ENCODE measurements at places on chromosomes 2 and 18.

- DNase-seq, result no peak
Measured at GRCh38 chr2:173264603-173265366, 89.9 kb upstream of the CDCA7 start.

DNA sequence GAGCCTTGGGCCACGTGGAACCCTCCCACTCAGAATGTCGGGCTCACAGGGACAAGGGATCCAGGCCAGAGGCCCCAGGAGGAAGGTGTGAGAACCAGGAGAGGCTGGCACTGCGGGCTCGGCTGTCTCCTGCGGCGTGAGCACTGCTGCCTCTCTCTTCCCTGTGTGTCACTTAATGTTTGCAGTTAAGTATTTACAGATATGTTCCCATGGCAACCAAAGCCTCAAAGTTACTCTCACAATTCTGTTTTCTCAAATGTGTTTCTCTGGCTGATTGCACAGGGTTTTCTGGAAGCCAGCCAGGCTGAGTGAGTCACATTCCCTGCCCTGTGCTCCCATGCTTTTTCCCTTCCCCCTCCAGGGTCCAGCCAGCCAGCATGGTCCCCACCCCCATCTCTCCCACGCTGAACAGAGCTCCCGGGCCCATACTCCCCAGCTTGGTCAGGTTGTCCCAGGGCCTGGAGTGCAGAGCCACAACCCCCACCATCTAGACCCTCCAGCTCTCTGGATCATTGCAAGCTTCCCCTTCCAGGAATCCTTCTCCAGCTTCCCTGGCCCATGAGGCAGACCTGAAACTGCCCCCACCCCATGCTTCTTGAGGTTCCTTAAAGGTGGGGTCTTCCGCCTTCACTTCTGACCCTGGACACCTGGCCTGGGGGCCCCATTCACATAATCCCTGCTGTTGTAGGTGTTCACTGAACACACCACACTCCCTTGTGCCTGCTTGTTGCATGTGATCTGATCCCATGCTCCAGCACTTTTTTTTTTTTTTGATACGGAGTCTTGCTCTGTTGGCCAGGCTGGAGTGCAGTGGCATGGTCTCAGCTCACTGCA lies 265.9 kb downstream of the CELF4 start:
- no peak for DNase-seq

- DNase-seq, result no peak
Measured at GRCh38 chr2:188050726-188051125, 240.9 kb upstream of the GULP1 start.

- DNase-seq, result no peak
Measured at GRCh38 chr2:120586507-120587278, 149.0 kb upstream of the GLI2 start.

- no peak for DNase-seq
Measured at GRCh38 chr2:49335546-49335945, 181.2 kb upstream of the FSHR start.

DNA sequence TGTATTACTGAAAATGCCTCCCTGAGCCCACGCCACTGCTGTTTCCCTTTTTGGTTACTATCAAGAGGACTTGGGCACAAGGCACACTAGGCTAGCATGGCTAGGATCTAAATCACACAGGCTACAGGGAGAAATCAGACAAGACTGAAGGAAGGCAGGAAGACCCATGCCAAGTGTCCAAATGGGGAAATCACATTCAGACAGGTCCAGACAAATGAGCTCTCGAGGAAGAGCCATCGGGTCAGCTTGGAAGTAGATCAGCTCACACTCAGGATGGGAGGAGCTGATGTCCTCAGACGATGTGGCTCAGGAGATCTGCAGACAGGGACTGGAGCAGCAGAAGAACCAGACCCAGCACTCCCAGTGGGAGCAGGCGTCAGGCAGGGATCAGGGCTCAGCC lies 113.2 kb downstream of the COL6A3 start:
- DNase-seq, result no peak

DNA sequence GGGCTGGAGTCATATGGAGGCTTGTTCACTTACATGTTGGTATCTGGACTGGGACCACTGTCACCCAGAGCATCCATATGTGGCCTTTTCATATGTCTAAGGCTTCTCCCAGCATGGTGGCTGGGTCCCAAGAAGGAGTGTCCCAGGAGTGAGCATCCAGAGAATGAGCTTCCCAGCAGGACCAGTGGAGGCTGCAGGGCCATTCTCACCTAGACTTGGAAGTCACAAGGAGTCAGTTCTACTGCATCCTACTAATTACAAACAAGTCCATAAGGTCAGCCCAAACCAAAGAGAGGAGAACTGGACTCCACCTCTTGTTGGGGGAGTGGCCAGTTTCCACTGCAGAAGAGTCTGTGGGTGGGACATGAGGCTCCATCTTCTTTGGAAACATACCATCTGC lies 5.1 kb upstream of the TEX51 start:
- no peak for DNase-seq

GRCh38 chr2:38504169-38504568 lies 98.6 kb downstream of the HNRNPLL start:
- no peak for DNase-seq

DNA sequence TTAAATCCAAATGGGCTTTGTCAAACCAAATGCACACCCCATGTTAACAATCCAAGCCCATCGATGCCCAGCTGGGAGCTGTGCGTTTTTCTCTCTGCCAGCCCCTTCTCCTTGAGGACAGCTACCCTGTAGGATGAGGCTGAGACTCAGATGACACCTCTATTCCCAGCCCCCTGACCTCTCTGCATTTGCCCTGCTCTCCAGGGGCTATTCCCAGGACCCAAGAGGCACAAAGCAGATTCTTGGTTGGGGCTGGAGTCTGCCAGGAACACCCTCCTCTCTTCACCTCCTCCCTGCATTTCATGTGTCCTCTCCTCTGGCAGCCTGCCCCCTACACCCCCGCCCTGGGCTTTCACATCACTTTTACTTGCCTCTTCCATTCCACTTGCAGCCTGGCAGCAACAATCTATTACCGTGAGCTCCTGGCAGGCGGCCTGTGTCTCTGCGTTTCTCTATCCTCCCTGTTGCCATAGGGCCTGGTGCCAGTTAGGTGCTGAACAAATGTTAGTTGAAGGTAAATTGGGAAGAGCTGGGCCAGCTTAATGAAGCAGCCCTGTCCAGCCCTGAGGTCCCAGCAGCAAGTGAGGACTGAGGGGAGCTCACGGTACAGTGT lies 51.8 kb downstream of the ADD2 start:
- DNase-seq, result no peak

DNA sequence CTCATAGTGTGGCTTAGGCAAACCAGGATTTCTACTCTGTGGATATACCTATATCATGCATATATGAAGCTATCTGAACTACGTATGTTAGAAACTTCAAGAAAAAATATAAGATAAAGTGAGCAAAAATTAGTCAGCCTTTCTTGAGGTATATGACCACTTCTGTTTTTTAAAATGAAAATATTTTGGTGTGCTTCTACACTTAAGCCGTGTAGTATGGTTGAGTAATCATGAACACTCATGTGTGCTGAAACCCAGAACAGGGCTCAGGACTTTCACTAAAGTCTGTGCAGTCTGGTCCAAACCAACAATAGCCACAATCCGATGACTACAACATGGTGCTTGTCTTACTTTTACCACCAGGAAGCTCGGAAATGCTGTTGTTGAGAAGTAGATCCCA lies 48.9 kb upstream of the TMEM177 start:
- no peak for DNase-seq

- DNase-seq, result no peak
Measured at GRCh38 chr18:49070552-49070951, 119.8 kb upstream of the SMAD7 start.

- no peak for DNase-seq
Measured at GRCh38 chr2:54834721-54835120, 111.3 kb downstream of the EML6 start.

GRCh38 chr2:48651158-48651790 lies 33.6 kb downstream of the GTF2A1L start:
- DNase-seq, result no peak

DNA sequence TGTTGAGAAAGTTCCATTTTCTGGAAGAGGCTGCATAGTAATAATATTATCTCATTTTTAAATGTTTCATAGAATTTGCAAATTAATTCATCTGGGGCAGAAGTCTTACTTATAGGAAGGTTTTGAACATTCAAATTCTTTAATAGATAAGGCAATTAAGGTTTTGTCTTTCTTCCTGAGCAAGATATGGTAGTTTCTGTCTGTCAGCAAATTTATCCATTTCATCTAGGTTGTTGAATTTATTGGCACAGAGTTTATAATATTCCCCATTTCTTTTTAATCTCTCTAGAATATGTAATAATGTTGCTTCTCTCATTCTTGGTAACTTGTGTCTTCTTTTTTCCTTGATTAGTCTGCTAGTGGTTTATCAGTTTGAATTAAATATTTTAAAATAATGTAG lies 90.2 kb upstream of the EPB41L5 start:
- DNase-seq, result no peak

- no peak for DNase-seq
Measured at GRCh38 chr2:69939722-69940121, 21.7 kb downstream of the ASPRV1 start.

DNA sequence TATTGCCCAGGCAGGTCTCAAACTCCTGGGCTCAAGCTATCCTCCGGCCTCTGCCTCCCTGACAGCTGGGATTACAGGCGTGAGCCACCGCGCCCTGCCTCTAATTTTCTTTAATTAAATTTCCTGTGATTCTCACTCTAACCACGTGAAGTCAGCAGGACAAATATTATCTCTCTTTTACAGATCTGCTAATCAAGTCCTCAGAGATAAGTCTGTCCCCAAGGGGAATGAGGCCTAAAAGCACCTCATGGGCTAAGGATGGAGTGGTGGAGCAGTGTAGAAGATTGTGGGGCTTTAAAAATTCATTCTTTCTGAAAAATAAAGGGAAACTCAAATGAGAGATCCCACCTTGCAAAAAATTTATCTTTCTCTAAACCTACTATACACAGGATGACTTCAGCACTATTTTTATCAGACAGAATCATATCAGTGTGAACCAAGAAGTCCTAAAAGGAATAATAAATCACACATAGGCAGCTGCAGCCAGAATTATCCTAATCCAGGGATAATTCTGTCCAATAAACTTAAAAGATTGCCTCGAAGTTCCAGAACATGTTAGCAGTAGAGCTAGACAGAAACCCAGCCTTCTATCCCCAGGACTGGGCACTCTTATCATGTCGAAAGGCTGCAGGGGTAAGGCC lies 38.3 kb upstream of the BMPR2 start:
- DNase-seq, result no peak

GRCh38 chr2:22347306-22347705 lies 1037.7 kb upstream of the KLHL29 start:
- no peak for DNase-seq

Data from stimulated activated CD8-positive, alpha-beta memory T cell treated with anti-CD3 and anti-CD28 coated beads, Interleukin-7, amount 100 ng/mL, for 48 hours (primary cell).